ENCODE measurements at places on chromosomes 6 and 20. TPM values are rescaled to one million over a fixed set of nuclear protein-coding genes. Genes with fewer than 3 reads are reported as not detected.

The OVOL2 gene
- not detected for total RNA-seq

GRCh38 chr20:31934968-31935764 lies 16.7 kb downstream of the PDRG1 start:
- no peak for DNase-seq

DNA sequence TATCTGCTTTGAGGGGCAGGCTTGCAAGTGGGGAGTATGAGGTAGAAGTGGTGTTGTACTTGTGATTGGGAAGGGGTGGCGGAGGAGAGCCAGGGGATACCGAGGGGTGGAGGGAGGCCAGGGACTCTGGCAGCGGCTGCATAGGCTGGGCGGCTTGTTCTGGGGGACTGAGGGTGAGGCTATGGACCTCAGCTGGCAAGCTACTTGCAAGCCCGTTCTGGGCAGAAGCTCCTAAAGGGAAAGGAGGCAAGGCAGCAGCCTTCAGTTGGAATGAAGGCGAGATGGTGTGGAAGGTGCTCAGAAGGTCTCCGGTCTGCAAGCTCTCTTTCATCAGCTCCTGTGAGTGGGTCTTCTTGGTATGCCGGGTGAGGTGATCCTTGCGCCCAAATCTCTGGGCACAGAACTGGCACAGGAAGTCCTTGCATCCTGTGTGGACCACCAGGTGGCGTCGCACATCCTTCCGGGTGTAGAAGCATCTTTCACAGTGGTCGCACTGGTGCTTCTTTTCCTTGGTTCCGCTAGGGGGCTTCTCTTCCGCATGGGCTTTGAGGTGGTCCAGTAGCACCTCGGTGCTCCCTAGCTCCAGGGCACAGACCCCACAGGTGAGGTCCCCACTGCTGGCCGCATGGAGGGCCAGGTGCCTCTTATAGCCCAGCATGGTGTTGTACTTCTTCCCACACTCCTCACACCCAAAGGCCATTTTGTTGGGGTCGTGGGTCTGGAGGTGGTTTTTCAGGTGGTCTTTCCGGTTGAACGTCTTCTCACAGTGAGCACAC lies 66.0 kb downstream of the PLAGL1 start:
- peak; percentile 68 for DNase-seq

- DNase-seq, result no peak
These were observed 591.9 kb downstream of the CD109 start for GRCh38 chr6:74287932-74288331.

DNA sequence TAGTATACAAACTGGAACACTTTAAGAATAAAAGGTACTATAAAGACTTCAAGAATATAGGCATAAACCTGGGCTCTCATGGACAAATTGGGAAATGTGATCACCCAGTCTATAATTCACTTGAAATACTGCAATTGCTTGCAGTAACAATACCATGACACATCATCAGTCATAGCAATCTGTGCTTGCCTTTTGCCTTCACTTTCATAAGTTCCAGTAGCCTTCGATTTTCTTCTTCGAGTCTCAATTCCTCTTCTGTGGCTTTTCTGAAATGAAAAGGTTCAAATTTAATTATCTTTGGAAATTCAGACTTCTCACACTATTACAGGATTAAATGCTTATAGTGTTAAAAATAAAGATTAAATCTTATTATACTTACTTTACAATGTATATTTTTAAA lies 96.3 kb upstream of the ZBTB24 start:
- DNase-seq, result no peak

- DNase-seq, result no peak
These were observed 468.0 kb downstream of the PREX1 start for GRCh38 chr20:48359692-48360341.

DNA sequence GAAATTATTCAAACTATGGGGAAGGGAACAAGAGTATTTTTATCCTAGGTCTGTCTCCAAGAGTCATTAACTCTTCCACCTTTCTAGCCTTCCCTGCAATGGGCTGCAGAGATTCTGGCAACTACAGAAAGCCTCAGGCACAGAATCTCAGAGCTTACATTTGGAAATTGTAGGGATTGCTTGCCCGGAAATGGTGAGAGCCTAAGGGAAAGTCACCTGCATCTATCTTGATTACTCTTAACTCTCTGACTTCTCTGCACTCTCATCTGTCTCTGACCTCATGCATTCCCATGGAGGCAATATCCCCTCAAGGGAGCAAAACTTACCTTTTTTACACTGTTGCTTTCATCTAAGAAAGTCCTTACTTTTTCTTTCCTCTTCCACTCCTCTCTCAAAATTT lies 513.2 kb upstream of the MARCKS start:
- DNase-seq, result no peak

DNA sequence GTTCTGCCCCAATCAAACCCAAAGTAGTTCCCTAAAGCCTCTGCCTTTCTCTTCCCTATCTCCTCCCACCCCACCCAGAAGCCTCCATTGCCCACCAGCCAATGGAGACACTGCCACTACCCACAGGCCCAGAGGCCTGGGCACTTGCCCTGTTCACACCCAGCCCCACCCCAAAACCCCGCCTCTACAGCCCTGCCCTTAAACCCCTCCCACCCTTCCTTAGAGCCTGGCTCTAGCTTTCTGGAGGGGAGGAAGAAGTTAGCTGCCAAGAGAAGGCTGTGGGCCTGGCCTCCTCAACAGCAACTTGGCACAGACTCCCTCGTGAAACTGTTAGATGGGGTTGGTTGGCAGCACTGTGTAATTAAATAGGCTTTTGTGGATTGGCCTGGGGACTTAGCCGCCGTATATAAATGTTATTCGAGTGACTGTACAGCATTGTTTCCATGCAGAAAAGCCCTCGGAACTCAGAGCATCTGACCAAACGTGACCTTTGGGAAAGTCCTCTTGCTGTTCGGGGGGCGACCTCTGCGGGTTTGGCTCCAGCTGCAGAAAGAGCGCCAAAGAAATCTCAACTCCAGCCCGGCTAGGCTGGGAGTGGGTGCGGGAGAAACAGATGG lies 31.4 kb downstream of the COL11A2 start:
- peak; percentile 47 for DNase-seq

DNA sequence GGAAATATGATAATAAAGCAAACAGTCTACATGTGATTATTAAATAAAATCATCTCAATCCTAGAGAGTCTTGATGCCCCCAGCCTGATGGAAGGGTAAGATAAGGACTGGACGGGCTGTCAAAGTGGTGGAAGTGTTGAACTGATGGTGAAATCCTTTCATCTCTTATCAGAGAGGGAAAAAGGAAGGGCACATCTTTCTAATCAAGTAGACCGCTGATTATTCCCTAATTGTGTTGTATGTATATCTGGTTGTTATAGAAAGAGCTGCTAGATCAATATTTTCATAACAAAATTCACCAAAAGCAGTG lies 184.5 kb downstream of the PDE7B start:
- no peak for DNase-seq

GRCh38 chr6:117456998-117457397 lies 25.5 kb upstream of the DCBLD1 start:
- no peak for DNase-seq

DNA sequence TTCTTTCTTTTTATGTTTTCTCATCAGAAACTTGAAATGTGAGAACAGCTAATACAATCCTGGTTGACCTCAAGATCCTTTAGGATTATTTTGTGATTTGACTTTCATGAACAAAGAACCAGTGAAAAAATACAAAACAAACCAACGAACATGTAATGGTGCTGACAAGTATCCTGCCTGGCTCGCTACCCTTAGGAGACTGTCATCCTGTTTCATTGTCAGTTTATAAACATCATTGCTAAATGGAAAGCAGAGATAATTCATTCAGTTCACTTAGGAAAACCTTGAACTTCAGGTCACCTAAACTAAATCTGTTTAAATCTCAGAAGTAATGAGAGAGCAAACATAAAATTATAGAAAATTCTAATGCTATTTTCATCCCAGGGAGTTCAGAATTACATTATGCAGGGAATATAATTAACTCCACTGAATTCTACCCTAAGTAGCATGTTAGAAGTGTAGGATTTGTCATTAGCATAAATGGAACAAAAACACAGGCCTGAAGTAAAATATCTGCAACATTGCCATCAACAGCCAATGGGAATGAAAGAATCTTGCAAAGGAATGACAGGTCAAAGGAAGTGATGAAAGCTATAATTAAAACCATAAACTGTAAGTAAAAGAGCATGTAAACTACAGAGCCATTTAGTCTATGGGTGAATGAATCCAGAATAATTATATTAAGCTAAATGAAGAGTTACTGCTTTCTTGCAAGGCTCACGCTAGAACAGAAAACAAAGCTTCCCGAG lies 401.2 kb upstream of the MANEA start:
- no peak for DNase-seq

DNA sequence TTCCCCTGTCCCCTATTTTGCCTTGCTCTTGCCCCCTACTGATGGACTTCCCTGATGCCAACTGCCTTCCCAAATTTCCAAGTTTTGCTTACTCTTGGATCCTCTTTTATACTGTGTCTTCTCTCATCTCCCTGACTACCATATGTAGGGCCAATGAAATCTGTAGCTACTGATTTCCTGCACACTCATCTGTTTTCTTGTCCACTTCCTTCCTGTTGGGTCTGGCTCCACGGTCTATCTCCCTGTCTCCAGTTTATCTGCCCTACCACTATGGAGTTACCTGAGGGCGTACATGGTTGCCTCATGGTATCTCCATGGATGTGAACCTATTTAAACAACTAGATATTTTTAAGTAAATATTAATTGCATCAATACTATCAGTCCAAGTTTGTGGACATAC lies 140.3 kb upstream of the MCHR2 start:
- no peak for DNase-seq

- DNase-seq, result no peak
These were observed 105.2 kb downstream of the GMPR start for GRCh38 chr6:16343593-16343992.

GRCh38 chr6:51992876-51993275 lies 94.5 kb downstream of the PKHD1 start:
- no peak for DNase-seq

- DNase-seq, result no peak
These were observed 8.7 kb downstream of the GPX6 start for GRCh38 chr6:28506807-28507475.

- DNase-seq, result peak; percentile 58
These were observed 18.9 kb upstream of the DSN1 start for GRCh38 chr20:36792422-36792821.

- DNase-seq, result no peak
These were observed 76.6 kb upstream of the CST7 start for GRCh38 chr20:24872291-24873024.

The ZBTB46 gene
- total RNA-seq, result 13.1 TPM

The KCNK16 gene
- not detected for total RNA-seq

DNA sequence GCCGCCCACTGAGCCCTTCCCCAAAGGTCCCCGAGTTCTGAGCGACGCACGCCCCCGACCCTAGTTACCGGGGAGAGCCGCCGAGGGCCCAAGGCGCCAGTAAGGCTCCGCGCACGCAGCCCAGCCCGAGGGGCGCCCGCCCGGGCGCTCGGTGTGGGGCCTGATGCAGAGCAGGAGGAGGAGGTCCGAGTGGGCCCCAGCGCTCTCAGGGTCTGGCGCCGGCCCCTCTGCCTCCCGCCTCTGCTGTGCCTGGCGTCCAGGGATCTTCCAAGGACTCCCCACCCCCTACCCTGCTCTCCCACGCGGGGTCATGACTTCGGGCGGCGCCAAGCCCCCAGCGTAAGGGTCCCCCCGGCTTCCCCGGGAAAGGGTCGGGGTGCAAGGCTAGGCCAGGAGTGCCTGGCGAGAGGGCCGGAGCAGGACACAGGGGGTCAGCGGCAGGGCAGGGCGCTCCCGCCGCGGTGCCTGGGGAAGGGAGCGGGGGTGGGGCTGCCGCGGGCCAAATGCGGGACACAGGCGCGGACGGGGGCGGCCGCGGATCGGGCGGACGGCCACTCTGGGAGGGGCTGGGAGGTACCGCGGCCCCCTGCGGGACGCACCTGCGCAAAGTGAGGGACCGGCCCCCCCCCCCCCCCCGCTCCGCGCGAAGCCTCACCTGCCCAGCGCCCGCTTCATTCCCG lies 637 bp downstream of the ABHD12 start:
- peak; percentile 59 for DNase-seq

The TMEM244 gene
- not detected for total RNA-seq

DNA sequence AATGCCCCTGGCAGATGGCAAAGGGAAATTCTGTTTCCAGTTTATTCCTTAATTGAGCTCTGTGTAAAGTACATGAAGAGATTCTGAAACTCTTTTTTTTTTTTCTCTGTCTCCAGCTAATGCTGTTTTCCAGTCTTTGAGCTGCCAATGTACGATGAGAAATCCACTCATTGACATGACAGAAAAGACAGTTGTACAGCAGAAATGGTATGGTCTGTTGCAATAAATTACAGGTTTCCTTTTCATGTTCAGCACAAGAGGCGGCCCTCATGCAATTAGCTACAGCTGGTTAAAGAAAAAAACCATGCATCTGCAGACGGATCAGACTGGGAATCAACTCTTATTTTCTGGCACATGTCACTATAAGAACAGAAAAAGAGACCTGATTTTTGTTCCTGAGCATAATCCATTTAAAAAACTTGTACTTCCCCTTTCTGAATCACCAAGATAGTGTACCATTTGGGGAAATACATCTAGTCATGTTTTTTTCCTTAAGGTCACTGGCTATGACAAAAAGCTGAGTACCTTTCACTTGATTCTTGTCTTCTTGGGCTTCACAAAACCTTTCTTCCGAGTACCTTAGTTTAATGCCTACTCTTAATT lies 289.8 kb upstream of the PREP start:
- no peak for DNase-seq

The MCHR2 gene
- not detected for total RNA-seq

Measured in left ventricle myocardium superior (tissue), 1 donor.